Motor neuron (in vitro differentiated cells): ENCODE measurements at places on chromosomes 11 and 22. TPM values are rescaled to one million over a fixed set of nuclear protein-coding genes. Genes with fewer than 3 reads are reported as not detected.

Gene POU2AF2
- 0.73 and 1.2 TPM in 2 replicates for total RNA-seq

Gene CD3G
- total RNA-seq: not detected in 2 replicates

Gene SSTR3
- total RNA-seq: 0.14 and 0.57 TPM in 2 replicates

Gene OR4A16
- total RNA-seq: not detected in 2 replicates

Gene NRXN2
- 1.2 and 2.7 TPM in 2 replicates for total RNA-seq

Gene LPXN
- 4.0 and 4.9 TPM in 2 replicates for total RNA-seq

Gene CASP4
- 0.53 and 0.57 TPM in 2 replicates for total RNA-seq

Gene ELF5
- 0.53 and 0.57 TPM in 2 replicates for total RNA-seq

Gene HBD
- not detected in 2 replicates for total RNA-seq

Gene ANGPTL5
- total RNA-seq: not detected in 2 replicates

Gene PGA5
- 0.22 TPM in 1 of 2 replicates, not detected in the other for total RNA-seq

Gene CLMP
- 11.3 and 11.6 TPM in 2 replicates for total RNA-seq

Gene MUC6
- total RNA-seq: 0.81 and 1.4 TPM in 2 replicates
